ENCODE measurements at places on chromosomes 1 and 21.

DNA sequence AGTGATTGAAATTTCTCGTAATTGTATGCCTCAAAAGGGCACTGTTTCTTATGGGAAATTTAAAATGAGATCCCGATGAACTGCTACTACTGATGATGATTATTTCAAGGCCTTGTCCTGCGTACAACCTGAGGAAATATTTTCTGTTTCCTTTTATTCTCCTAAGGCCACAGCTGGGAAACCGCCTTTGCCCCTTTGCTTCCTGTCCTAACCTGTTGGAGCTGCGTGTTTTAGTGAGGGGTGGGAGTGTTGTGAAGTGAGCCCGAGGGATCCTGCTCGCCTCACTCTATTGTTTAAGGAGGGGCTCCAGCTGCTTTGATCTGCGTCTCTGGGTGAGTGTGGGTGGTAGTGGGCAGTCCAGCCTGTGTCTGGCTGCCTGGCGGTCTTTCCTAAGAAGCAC lies 14.4 kb downstream of the LAMC2 start:
- DNase-seq, result no peak

DNA sequence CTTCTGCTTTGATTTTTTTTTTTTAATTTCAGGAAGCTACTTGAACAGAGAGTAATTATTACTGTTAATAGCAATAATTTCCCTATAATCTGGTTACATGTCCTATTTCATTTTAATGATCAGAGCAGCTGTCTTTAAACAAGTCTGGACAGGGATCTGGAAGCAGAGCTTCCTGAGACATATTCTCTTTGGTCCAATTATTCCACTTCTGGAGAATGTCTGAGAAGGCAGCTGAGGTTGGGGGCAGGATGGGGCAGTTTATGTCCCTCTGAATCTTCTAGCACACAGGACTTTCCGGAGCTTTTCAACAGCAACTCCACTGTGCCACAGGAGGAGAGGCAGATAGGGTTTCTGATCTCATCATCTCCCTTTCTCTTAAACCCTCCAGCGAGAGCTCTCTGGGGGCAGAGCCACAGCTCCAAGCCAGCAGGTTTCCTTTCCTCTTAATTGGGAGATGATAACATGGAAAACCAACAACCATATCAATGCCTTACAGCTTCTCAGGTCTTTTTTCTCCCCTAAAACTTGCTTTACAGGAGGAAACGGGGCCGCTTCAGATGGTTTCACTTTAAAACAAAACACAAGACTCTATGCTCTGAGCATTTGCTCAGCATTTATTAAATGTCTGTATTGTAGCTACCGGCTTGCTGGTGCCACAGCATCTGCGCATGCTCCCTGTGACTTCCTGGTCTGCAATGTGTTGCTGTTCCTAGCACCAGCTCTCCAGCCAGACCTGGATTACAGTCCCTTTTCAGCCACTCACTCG lies 425.7 kb upstream of the USP24 start:
- DNase-seq, result peak; percentile 14

- DNase-seq, result no peak
These were observed 13.5 kb downstream of the CRABP2 start for GRCh38 chr1:156691665-156692440.

GRCh38 chr1:198837278-198838021 lies 198.6 kb downstream of the PTPRC start:
- DNase-seq, result no peak

DNA sequence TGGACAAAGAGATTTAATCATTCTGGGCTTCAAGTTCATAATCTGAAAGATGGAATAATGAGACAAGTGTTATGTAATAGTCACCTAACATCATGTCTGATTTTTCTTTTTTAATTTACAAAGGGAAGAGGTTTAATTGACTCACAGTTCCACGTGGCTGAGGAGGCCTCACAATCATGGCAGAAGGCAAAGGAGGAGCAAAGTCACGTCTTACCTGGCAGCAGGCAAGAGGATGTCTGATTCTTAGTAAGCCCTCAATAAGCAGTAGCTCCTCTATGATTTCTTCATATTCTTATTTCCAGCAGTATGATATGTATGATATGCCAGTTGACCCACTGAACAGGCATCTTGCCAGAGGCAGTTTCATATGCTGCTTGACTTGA lies 152.7 kb downstream of the S1PR1 start:
- DNase-seq, result no peak

DNA sequence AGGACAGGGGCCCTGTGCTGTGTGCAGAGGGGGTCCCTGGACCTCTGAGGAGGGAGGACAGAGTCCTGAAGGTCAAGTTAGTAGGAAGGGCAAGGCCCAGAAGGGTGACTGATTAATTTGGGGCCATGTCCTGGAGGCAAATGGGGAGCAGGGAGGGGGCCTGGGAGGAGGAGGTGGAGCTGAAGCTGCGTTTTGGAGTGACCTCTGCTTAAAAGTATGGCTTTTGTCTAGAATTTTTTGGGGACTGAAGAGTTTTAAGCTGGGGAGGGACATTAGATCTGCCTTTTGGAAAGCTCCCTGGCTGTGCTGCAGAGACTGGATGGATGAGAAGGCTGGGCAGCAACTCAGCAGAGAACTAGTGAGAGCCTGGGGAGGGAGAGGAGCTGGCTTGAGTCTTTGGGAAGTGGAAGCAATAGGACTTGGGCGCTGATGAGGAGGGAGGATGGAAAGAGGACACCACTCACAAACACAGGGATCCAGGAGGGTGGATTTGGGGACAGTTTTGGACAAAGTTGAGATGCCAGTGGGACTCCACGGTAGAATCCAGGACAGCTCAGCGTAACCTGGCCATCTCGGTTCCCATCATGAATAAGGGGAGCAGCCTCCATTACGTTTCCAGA lies 52.9 kb downstream of the ACBD3 start:
- DNase-seq, result no peak

DNA sequence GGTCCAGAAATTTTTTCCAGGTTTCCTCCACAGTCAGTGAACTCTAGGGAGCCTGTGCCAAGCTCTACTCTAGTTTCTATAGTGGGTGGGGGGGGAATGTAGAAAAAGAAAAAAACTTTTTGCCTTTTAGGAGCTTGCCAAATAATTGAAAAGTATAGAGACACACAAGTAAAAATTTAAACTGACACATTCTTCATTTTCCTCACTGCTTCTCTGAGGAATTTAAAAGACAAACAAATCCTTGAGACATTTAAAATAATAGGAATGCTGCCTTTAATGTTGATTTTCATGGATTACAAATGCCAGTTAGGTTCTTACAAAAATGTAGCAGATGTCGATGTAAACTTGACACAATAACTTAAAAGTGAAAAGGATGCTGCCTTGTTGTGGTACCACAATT lies 241.9 kb downstream of the DNM3 start:
- DNase-seq, result no peak

DNA sequence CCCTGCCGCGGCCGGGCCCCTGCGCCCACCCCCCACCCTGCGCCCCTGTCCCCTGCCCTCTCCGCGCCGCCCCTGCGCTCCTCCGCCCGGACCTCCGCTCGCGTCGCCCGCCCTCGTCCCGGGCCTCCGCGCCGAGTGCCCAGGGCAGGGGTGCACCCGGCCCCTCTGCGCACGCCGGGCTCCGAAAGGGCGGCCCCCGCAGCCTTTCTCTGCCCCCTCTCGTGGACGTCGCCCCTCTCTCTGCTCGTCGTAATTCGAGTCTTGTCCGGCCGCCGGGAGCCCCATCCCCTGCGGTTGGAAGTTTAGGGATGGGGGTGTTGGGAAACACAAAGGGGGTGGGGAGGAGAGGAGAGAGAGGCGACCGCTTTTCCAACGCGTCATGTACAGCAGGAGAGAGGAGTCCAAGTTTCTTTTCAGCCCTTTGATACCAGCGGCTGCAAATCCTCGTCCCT lies 407 bp downstream of the GALNT2 start:
- DNase-seq, result no peak

DNA sequence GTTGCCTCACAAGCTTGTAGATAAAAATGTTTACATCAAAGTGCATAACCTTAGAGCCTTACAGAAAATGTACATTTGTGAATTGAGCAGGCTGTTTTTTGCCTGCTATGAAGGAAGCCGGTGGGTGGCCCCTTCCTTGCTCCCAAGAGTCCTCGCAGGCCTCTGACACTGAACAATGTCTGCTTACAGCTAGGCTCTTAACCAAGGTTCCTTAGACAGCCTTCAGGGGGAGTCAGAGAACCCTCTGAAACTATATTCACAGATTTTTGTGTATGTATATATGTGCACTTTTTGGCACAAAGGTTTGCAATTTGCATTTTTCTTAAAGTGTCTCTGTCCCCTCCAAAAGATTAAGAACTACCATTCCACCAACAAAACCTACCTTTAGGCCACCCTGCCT lies 282.6 kb downstream of the BARHL2 start:
- no peak for DNase-seq

DNA sequence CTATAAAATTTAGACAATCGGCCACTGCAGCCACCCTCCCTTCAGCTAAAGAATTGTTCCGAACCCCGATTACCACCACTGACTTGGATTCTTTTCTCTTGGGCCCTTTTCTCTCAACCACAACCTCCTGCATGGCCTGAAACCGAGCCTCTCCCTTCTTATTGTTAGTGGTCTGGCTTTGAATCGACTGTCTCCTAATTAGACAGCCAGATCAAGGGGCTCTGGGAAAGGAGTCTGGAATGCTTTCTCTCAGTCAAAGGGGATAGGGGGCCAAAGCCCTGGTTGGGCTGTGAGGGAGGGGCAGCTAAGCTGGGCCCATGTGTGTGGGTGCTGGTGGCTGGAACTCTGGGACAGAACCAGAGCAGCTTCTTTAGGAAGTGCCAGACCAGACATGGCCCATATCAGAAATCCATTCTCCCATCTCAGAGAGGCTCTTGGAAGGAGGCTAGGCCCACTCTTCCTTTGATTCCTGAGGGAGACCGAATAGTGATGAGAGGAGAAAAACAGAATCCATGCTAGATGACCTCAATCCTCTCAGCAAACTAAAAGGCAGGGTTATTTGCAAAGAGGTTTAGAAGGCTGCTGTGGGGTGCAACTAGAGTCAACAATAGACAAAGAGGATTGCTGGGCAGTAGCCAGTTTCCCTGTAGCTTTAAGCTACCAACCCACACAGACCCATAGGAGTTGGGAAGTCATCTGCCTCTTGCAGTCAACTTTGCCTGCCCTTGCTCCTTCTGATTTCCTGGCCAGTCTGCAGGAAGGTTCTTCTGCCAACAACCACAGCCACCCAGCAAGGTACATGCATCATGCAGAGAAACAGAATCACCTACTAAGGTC lies 117.6 kb downstream of the AK5 start:
- no peak for DNase-seq

DNA sequence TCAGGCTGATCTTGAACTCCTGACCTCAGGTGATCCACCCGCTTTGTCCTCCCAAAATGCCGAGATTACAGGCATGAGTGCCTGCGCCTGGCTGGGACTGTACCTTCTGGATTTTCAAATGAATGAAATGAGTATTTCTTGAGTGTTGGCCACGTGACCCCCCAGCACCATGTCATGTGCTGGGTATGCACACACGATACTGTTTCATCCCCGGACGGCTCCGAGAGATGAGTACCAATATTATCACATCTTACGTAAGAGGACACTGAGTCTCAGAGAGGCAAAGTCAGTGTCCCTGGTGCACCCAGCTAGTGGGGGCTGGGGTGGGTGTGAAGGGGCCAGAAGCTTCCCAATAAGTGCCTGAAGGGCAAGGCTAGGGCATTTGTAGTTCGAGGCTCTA lies 780 bp upstream of the CROCC start:
- DNase-seq, result no peak

DNA sequence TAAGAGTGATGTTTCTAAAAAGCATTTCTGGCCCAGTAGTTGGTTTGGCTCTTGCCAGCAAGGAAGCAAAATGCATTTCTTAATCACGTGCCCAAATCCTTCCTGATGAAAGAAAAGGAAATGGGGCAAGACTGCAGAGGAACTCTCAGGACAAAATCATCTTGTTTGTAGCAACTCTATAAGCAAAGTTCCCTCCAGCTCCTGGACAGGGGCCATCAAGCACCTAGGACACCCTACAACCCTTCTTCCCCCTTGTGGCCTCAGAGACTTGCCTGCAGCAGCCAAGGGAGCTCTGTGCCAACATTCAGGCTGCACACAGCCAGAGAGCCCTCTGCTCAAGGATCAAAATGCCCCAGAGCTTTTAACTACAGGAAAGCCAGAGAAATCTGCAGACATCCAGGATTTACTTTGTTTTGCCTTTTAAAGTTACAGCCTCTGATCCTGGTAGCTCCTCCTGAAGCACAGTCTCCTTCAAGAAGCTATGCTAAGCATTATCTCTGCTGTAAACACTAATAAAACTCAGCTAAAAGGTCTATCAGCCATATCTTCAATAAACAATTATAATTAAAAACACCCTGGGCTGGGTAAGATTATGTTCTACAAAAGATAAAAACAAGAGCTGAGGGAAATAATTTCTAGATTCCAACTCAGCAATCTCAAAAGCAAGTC lies 105.0 kb downstream of the KIAA0319L start:
- no peak for DNase-seq

- DNase-seq, result no peak
These were observed 3.8 kb downstream of the LMNA start for GRCh38 chr1:156118177-156118868.

DNA sequence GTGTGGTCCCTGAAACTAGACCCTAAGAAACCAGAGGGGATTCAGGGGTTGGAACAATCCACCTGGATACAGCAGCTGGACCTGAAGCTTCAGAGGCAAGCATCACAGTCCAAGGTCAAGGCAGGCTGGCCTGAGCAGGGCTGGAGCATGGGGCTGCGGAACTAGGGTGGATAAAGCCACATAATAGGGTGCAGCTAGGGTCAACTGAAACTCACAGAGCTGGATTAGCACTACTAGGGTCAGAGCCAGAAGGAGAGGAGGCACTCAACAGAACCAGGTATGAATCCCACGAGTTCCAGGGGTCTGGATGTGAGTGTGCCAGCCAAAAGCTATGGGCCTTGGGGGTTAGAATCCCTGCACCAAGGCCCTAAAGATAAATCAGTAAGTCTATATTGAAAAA lies 231.0 kb upstream of the KIAA0040 start:
- DNase-seq, result no peak

GRCh38 chr1:1858382-1859086 lies 32.4 kb downstream of the GNB1 start:
- no peak for DNase-seq

DNA sequence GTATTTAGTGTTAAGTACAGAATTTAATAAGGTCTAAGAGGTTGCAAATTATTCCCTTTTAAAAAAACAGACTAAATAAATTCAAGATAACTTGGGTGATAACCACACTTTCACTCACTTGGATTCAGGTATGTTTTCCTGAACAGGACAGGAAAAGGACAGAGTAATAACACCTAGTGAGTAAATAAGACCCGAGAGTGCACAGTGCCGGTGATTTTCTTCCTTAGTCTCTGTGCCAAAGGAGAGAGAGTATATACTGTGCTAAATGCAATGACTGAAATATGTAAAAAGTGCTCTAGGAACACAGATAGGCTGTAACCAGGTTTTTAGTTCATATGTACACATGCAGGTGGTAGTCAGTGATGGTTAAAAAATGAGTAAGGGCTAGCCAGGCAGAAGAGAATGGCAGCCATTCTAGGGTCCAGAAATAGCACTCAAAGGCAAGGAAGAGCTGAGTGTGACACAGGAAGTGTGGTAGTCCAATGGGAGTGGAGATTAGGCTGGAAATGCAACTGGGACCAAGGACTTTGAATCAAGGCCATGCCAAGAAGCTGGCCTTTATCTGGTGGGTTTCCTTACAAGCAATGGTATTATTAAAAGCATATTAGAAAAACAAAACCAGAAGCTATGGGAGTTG lies 58.1 kb downstream of the NRIP1 start:
- no peak for DNase-seq

All from stimulated activated CD4-positive, alpha-beta T cell treated with anti-CD3 and anti-CD28 coated beads, Interleukin-1b, Interleukin-23, amount 100 ng/mL, for 4 hours (primary cell).